ENCODE measurements at places on chromosomes 6 and 20. TPM values are rescaled to one million over a fixed set of nuclear protein-coding genes. Genes with fewer than 3 reads are reported as not detected.

DNA sequence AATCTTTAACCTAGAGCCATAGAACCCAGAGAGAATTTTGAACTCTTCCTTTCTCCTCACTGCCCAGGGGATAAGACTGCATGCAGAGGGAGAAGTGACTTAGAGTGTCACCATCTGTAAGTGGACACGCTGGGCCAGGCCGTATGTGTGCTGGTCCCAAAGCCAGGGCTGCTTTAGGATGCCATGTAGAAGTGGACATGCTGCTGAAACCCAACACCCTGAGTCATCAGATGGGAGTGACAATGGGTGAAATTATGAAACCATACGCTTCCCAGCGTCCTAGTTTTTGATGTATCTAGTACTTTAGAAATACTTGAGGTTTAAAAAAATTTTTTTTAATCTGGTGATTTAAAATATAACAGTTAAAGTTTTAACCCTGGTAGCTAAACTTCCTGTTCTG lies 191.1 kb downstream of the FNDC1 start:
- peak; percentile 50 for DNase-seq

DNA sequence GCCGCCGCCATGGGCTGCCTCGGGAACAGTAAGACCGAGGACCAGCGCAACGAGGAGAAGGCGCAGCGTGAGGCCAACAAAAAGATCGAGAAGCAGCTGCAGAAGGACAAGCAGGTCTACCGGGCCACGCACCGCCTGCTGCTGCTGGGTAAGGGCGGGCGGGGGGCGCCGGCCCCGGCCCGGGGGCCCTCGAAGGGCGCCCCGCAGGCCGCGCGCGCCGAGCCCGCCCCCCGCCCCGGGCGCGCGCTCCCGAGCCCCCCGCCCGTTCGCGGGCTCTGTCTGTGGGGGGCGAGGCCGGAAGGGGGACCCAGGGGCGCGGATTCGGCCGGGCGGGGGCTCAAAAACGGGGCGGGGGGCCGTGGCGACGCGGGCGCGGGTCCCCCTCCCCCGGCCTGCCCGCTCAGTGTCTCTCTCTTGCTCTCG lies 39.2 kb downstream of the GNAS start:
- DNase-seq, result peak; percentile 79

- DNase-seq, result no peak
These were observed 23.9 kb downstream of the INSM1 start for GRCh38 chr20:20391766-20392165.

Gene PRPH2
- total RNA-seq, result 4.2 TPM

GRCh38 chr6:16388488-16388887 lies 150.1 kb downstream of the GMPR start:
- no peak for DNase-seq

DNA sequence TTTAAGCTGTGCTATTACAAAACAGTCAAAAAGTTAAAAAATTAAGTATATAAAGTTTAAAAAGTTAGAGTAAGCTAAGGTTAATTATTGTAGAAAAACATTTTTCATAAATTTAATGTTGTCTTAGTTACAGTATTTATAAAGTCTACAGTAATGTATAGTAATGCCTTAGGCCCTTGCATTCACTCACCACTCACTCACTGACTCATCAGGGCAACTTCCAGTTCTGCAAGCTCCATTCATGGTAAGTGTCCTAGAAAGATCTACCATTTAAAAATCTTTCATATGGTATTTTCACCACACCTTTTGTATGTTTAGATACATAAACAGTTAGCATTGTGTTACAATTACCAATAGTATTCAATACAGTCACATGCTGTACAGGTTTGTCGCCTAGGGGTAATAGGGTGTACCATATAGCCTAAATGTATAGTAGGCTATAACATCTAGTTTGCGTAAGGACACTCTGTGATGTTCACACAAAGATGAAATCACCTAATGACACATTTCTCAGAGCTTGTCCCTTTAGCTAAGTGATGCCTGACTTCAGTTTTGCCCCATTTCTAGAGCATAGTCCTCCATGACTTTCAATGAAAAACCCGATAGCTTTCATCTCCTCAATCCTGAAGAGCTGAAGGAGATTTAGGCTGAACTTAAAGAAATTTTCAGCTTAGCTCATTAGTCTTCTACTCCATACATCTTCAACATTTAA lies 14.9 kb upstream of the HLA-DRA start:
- DNase-seq, result no peak

Gene BTN1A1
- not detected for total RNA-seq

DNA sequence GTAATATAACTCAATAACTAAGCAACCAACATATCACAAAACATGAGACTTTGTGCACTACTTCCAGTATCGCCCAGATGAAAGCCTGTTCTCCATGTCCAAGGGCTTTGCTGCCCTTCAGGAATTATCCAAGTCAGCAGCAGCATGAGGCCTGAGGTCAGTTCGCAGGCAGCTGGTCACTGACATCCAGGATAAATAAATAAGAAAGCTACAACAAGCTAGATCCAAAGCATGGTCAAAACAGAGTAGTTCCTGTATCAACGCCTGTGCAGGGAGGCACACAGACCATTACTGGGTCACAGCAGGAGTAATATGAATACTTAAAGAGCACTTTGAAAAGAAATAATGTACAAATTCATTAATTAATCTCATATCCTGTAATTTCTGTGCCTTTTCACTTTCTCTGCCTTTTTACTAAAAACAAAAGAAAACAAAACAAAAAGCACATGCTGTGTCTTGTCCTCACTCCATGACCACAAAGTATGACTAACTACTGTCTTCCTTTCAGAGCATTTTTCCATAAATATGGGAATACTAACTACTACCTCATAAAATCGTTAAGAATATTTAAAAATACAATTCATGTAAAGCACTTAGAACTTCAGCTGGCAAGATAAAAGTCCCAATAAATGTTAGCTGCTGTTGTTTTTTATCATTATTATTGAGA lies 374.9 kb upstream of the IRAK1BP1 start:
- DNase-seq, result no peak

Gene SASH1
- total RNA-seq, result 91.9 TPM

Measured in tongue (tissue), 3 donors.